ENCODE measurements at places on chromosomes 3 and 15. TPM values are rescaled to one million over a fixed set of nuclear protein-coding genes. Genes with fewer than 3 reads are reported as not detected.

UACA gene
- total RNA-seq, result 10.8 TPM

FEZF2 gene
- total RNA-seq, result not detected

HRH1 gene
- total RNA-seq, result 3.2 TPM

DNAH12 gene
- total RNA-seq, result not detected

CPN2 gene
- total RNA-seq, result not detected

SAMD7 gene
- total RNA-seq, result not detected

CLDN16 gene
- total RNA-seq, result 0.37 TPM

PATL2 gene
- not detected for total RNA-seq

BCL2A1 gene
- total RNA-seq, result 0.35 TPM

SPESP1 gene
- total RNA-seq, result 4.7 TPM

SAMMSON gene
- not detected for total RNA-seq

FBXL22 gene
- 5.7 TPM for total RNA-seq

ADAMTS7 gene
- 1.6 TPM for total RNA-seq

PLXNA1 gene
- total RNA-seq, result 84.7 TPM

SCN5A gene
- not detected for total RNA-seq

ADGRG7 gene
- not detected for total RNA-seq

NANOGP8 gene
- total RNA-seq, result not detected

All from airway epithelial cell (primary cell).